KG1 (cell line): ENCODE measurements at places on chromosomes 5 and 9.

- no peak for DNase-seq
Measured at GRCh38 chr5:74303578-74303977, 336.9 kb downstream of the ENC1 start.

DNA sequence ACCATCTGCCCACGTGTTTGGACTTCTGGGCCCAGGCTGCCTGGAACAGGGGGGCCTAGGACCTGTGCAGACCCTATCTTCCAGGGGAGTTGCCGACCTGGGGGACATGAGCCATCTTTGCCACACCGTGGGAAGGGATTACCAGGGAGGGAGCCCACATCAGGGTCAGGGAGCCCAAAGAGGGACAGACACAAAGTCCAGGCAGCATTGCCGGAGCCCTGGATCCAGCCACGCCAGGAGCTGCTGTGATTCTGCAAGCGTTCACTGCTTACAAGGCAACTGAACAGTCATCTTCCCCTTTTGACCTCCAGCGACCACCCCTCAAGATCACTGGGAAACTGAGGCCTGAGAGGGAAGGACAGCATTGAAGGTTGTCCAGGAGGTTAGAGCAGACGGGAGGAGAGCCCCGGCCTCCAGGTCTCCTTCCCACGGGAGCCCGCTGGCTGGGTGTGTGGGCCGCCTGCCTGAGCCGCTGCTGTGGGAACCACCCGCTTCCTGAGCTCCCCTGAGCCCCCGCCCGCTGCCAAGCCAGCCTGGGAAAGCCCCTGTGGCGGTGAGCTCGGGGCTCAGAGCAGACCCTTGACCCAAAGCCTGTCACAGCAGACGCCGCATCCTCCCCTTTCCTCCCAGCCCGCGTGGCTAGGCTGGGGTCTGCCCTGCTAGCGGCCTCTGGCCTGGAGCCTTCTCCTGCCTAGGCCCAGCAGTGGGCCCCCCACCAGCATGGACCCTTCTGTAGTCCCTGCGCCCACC, 17.1 kb upstream of the NOTCH1 start:
- no peak for DNase-seq

GRCh38 chr5:124310453-124310852, 436.0 kb downstream of the ZNF608 start:
- no peak for DNase-seq

DNA sequence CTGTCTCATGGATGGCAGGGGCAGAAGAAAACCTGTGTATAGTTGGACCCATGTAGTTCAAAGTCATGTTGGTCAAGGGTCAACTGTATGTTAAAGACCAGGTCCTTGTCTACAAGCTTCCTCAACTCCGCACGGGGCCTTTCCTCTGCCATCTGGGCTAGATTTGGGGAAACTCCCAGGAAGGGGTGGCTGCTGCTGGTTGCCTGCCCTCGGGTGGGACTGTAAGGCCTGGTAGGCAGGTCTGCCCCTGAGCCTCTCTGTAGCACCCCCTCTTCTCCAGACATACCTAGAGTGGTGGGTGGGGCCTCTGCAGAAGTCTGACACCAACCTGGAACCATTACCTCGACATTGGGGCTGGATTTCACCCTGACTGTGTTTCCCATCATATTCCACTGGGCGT, 15.2 kb downstream of the ENHO start:
- DNase-seq: no peak

DNA sequence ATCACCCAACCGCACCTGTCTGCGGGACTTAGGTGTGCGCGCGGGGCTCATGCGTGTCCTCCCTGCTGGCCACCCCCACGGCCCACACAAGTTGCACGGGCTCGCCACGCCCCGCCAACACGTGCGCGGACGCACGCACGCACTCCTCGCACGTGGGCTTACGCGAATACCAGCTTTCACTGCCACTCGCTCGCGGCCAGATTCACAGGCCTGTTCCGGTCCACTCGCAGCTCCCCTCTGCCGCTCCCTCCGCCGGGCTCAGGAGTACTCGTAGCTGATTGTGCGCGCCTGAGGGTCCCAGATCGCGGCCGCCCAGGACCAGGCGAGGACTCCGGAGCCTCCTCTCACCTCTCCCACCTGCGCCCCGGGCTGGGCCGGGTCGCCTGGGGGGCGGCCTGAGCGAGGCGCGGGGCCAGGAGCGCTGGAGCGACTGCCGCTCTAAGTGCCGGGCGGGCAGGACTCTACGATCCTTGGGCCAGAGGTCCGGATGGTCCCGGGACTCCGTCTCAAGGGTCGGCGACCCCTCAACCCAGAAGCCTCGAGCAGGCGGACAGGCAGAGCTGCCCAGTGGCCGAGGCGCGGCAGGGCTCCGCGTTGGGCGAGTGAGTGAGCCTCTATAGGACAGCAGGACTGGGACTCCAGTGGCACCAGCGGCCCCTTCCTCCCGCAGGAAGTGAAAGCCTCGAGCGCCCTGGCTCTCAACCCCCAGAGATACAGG, 3.4 kb downstream of the PCDHGC5 start:
- DNase-seq: no peak

- no peak for DNase-seq
Measured at GRCh38 chr9:90641884-90642487, 638 bp downstream of the DIRAS2 start.
